Stimulated activated CD4-positive, alpha-beta T cell treated with anti-CD3 and anti-CD28 coated beads, Interleukin-15, amount 100 ng/mL, for 24 hours (primary cell): ENCODE measurements at places on chromosomes 6 and 20.

GRCh38 chr20:36975099-36975818, 23.8 kb upstream of the SAMHD1 start:
- peak; percentile 45 for DNase-seq

- peak; percentile 52 for DNase-seq
Measured at GRCh38 chr6:142947714-142948480, 2.9 kb upstream of the HIVEP2 start.

GRCh38 chr20:32621891-32622584, 36.9 kb upstream of the NOL4L start:
- DNase-seq: no peak

- no peak for DNase-seq
Measured at GRCh38 chr6:144840619-144841018, 555.5 kb downstream of the UTRN start.

DNA sequence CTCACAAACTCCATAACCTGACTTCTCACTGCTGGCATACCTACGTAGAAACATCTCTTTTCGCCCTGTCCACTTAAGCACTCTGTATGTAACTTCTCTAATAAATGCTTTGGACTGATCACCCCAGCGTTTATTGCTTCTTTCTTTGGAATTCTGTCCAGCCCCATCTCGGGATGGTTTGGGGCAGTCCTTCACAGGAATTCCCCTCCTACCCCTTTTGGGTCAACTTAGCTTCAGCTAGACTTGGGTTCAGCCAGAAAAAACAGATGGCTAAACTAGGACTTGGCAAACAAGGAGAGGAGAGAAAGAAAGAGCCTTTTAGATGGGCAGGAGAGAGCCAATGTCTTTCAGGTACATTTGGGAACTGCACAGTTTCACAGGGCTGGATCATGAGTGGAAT, 3.9 kb upstream of the LTV1 start:
- DNase-seq: no peak

GRCh38 chr20:18815194-18815942, 1.8 kb downstream of the SCP2D1 start:
- no peak for DNase-seq

GRCh38 chr6:165973473-165973872, 194.2 kb downstream of the TBXT start:
- no peak for DNase-seq

- no peak for DNase-seq
Measured at GRCh38 chr20:4383961-4384360, 337.7 kb upstream of the PRND start.

DNA sequence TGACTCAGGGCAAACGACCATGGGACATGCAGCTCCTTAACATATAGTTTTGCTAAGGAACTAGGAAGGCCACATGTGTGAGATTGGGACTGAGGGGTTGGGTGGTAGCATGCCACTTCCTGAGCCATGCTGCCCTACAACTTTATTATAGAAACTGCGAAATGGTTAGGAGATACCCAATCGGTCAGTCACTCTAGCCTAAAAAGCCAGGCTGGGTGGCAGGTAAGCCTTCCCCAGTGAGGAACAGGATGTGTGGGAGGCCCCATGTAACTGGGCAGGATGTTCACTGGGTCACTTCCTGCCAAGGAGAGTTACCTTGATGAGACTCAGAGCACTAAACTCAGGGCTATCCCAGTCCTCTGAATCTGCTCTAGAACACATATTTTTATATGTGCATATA, 123.5 kb downstream of the MAP3K7 start:
- DNase-seq: peak; percentile 62

GRCh38 chr6:133001040-133001565, 186.7 kb downstream of the RPS12 start:
- no peak for DNase-seq

- no peak for DNase-seq
Measured at GRCh38 chr6:130147111-130147510, 75.6 kb downstream of the SAMD3 start.

DNA sequence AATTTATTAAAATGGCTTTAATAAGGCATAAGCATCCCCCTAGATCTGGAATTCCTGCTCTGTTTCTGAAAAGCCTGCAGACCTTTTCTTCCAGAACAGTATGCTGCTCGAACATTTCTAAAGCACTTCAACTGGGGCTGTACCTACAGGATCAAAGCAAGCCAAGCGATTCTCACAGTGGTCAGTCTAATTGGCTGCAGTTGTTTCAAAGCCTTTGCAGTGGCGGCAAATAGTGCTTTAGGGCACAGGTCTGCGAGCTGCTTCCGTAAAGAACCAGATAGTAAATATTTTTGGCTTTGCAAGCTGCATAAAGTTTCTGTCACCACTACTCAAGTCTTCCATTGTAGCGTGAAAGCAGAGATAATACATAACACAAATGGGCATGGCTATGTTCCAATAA, 88.9 kb upstream of the FBXL4 start:
- DNase-seq: no peak

- no peak for DNase-seq
Measured at GRCh38 chr6:142735204-142735603, 209.8 kb downstream of the HIVEP2 start.

- no peak for DNase-seq
Measured at GRCh38 chr20:32368925-32369324, 10.8 kb downstream of the ASXL1 start.

DNA sequence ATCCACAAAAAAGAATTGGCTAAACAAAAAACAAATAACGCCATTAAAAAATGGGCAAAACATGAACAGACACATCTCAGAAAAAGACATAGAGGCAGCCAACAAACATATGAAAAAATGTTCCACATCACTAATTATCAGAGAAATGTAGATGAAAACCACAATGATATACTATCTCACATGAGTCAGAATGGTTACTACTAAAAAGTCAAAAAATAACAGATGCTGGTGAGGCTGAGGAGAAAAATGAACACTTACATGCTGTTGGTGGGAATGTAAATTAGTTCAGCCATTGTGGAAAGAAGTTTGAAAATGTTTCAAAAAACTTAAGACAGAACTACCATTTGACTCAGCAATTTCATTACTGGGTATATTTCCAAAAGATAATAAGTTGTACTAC, 430.1 kb upstream of the JAG1 start:
- no peak for DNase-seq

GRCh38 chr20:5216663-5217062, 89.9 kb downstream of the CDS2 start:
- DNase-seq: no peak

- DNase-seq: no peak
Measured at GRCh38 chr6:42251911-42252637, 34.4 kb upstream of the MRPS10 start.

- DNase-seq: no peak
Measured at GRCh38 chr6:138038142-138038870, 68.9 kb downstream of the PERP start.

DNA sequence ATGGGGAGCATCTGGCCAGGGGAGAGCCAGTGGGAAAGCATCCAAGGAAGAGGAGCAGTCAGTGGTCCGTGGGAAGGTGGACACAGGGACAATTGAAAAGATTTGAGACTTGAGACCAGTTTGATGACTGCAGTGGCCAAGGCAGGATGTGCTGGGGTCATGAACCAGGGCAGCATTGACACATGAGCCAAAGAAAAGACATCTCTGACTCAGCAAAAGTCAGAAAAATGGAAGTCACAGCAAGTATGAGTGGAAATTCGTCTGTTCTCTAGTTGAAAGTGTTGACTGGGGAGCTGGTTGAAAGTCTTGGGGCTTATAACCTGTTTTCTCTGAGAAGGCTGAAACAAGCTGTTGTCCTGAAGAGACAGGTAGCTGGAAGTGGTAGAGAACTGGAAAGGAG, 31.3 kb downstream of the RAB22A start:
- DNase-seq: no peak

- DNase-seq: no peak
Measured at GRCh38 chr6:31557443-31558317, 10.3 kb downstream of the NFKBIL1 start.

- no peak for DNase-seq
Measured at GRCh38 chr20:17797161-17797560, 97.4 kb downstream of the BANF2 start.

DNA sequence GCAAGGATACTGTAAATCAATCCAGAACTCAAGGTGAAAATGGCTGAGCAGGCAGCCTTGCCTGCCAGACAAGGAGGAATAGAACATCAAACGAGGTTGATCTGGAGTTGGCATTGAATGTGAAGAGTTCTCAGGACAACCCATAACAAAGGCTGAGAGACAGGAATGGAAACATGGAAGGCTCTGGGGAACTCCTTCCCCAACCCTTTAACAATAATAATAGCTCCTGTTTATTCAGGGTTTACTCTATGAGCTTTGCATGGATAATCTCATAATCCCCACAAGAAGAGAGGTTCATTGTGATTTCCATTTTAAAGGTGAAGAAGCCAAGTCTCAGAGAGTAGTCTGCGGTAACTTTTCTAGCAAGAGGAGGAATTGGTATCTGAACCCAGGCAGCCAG, 151.7 kb downstream of the SOD2 start:
- DNase-seq: no peak

- DNase-seq: no peak
Measured at GRCh38 chr6:154994836-154995253, 270 bp upstream of the TIAM2 start.

GRCh38 chr20:33229843-33230242, 6.0 kb upstream of the BPIFA1 start:
- no peak for DNase-seq

GRCh38 chr6:54244430-54244829, 63.8 kb upstream of the TINAG start:
- no peak for DNase-seq

- DNase-seq: peak; percentile 6
Measured at GRCh38 chr6:13012977-13013680, 296.6 kb downstream of the PHACTR1 start.

DNA sequence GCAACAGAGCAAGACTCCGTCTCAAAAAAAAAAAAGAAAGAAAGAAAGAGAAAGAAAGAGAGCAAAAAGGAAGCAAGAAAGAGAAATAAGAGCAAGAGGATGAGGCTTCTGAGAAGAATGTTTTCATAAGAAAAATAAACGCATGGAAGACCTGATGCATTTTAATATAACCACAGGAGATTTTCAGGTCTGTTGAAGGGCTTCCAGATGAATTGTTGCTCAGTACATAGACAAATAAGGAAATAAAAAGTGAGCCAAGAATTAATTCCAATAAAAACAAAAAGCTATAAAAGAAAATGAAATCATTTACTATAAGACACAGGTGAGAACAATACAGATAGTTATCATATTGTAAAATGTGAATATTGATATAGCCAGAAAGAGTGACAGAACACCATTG, 43.5 kb downstream of the PERP start:
- no peak for DNase-seq

DNA sequence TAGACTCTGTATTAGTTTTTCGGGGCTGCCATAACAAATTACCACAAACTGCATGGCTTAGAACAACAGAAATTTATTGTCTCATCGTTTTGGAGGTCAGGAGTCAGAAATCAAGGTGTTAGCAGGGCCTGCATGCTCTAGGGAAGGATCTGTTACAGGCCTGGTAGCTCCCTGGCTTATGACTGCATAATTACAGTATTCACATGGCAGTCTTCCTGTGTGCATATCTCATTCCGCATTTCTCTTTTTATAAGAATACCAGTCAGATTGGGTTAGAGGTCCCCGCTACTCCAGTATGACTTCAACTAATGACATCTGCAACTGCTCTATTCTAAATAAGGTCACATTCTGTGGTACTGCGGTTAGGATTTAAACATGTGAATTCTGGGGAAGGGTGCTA, 59.3 kb upstream of the SLC2A12 start:
- no peak for DNase-seq
